ENCODE measurements at places on chromosomes 2 and 18. TPM values are rescaled to one million over a fixed set of nuclear protein-coding genes. Genes with fewer than 3 reads are reported as not detected.

Gene G6PC2
- total RNA-seq = not detected

Gene HK2
- total RNA-seq = 22.6 TPM

Gene TUBA3D
- total RNA-seq = not detected

DNA sequence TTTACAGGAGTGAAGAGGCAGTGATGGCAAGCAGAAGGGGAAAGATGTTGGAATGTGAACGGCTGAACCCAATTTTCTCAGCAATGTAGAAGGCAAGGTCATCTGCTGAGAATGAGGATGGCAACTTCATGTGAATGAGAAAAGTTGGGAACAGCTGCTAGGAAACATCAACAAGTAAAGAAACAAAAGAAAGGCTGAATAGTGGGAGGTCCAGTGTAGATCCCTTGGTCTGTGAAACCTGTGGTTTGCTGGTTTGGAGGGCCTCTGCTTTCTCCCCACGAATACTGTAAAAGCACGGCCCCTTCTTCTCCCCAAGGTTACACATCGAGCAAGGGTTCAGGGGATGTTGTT is 27.4 kb downstream of the MARCHF4 start:
- no peak overlapping the region for H3K27ac ChIP-seq
- no peaks in the 10 kb centered on the region for H3K36me3 ChIP-seq
- no peak overlapping the region for H3K4me3 ChIP-seq
- no peak for DNase-seq

- no peak overlapping the region for H3K27ac ChIP-seq
- DNase-seq = no peak
- H3K36me3 ChIP-seq = no peaks in the 10 kb centered on the region
- H3K27me3 ChIP-seq = no peaks in the 10 kb centered on the region
- no peak overlapping the region for H3K4me3 ChIP-seq
Observed at GRCh38 chr18:10370716-10371115, 83.7 kb upstream of the APCDD1 start.

GRCh38 chr2:237390235-237390634 is 23.7 kb downstream of the COL6A3 start:
- no peak for DNase-seq
- no peaks in the 10 kb centered on the region for H3K27me3 ChIP-seq
- H3K27ac ChIP-seq = no peak overlapping the region
- no peaks in the 10 kb centered on the region for H3K4me1 ChIP-seq
- H3K4me3 ChIP-seq = no peak overlapping the region
- H3K36me3 ChIP-seq = no peaks in the 10 kb centered on the region

DNA sequence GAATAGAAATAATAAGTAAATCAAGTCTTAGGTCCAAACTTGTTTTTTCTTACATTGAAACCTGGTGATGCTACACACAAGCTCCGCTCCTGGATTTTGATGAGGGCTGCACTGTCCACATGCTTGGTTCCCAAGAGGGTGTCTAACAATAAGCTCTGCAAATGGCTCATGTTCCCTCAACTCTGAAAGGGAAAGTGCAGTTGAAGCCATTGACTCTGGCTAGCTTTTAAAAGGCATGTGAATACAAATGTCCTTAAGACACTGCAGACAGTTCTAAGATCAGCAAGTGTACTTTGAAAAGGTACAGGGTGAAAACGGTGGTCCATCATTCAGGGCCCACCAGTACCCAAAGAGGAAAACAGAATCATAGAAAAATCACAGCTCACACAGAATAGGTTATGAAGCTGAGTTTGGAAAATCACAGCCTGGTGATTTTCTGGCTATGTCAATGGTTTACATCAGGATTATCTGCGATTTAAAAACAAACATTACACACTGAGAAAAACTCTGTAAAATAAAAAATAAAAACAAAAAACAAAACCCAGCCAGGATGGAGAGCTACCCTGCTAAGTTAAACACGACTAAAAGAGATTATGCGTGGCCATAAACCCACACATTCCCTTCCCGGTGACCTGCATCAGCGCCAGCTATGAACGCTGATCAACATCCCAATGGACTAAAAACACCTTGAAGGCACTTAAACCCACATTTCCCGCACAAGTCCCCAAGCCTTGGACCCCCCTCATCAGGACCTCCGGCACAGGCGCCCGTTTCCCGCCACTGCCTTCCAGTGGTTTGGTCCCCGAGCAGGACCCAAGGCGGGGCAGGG is 554 bp downstream of the PFN4 start:
- no peaks in the 10 kb centered on the region for H3K36me3 ChIP-seq
- H3K27ac ChIP-seq = peak overlapping the region; percentile 88
- DNase-seq = no peak
- peak overlapping the region; percentile 97 for H3K4me3 ChIP-seq
